Dermis lymphatic vessel endothelial cell (primary cell): ENCODE measurements at places on chromosomes 4 and X. TPM values are rescaled to one million over a fixed set of nuclear protein-coding genes. Genes with fewer than 3 reads are reported as not detected.

Gene SYTL5
- total RNA-seq, result under 0.01 TPM in 1 of 2 replicates, not detected in the other

Gene MAGEC1
- total RNA-seq, result not detected in 2 replicates

Gene HSFX3
- not detected in 2 replicates for total RNA-seq

Gene SMIM31
- total RNA-seq, result not detected in 2 replicates

Gene ADH1A
- not detected in 2 replicates for total RNA-seq

Gene DHX15
- 112 and 145 TPM in 2 replicates for total RNA-seq

Gene NCAPG
- 4.3 and 5.8 TPM in 2 replicates for total RNA-seq

Gene HOPX
- total RNA-seq, result 0.34 TPM in 1 of 2 replicates, not detected in the other

Gene CTAG2
- not detected in 2 replicates for total RNA-seq

Gene KLB
- total RNA-seq, result under 0.01 and 0.22 TPM in 2 replicates

Gene TMPRSS11D
- under 0.01 TPM in 2 replicates for total RNA-seq

Gene GSX2
- total RNA-seq, result not detected in 2 replicates

Gene ODAPH
- total RNA-seq, result under 0.01 TPM in 1 of 2 replicates, not detected in the other

Gene CWH43
- not detected in 2 replicates for total RNA-seq

Gene DGAT2L6
- total RNA-seq, result not detected in 2 replicates

Gene TRIM61
- total RNA-seq, result not detected in 2 replicates

Gene DOK7
- total RNA-seq, result 0.11 TPM in 1 of 2 replicates, not detected in the other

Gene GPR101
- not detected in 2 replicates for total RNA-seq

Gene PRKG2
- total RNA-seq, result not detected in 2 replicates

Gene PASD1
- not detected in 2 replicates for total RNA-seq

Gene RBM47
- under 0.01 TPM in 1 of 2 replicates, not detected in the other for total RNA-seq

Gene ADGRG4
- not detected in 2 replicates for total RNA-seq

Gene GLRA2
- not detected in 2 replicates for total RNA-seq

Gene MORC4
- 7.8 and 8.5 TPM in 2 replicates for total RNA-seq

Gene DCAF4L1
- total RNA-seq, result under 0.01 and 0.17 TPM in 2 replicates

Gene CLIC2
- total RNA-seq, result 11.3 and 27.2 TPM in 2 replicates

Gene SLIT2
- 0.52 and 0.65 TPM in 2 replicates for total RNA-seq
